ENCODE measurements at places on chromosomes 13 and 19.
A peak's percentile ranks its signal among the peaks of the same experiment; 100 is the strongest.

DNA sequence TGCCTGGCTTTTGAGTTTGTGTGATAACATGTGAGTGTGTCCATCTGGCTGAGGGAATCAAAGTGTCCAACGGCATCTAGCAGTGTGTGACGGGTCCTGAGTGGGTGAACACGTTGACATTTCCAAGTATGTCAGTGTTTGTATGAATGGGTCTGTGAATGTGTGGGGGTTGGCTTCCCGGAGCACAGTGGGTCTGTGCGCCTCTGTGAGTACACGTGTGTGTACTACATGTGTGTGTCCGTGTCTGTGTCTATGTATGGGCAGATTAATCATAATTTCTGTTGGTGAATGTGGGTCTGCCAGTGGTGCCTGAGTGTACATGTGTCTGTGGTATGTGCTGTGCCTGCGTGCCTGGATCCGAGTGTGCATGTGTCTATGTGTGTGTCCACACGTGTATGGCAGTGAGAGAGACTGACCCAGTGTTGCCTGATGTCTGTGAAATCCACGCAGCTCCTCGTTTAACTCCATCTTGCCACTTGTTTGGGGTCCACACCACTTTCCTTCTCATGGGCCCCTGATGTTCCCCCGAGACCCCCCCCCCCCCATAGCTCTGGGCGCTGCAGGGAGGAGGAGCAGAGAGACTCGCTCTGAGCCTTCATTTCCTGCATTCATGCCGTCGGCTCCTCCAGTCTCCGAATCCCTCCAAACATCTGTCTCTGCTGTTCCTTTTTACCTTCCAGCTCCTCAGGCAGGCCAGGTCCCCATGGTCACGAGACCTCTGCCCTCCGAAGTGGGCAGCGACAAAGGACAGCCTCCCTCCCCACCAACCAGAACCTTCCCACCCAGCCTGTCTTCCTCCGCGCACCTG is 5.3 kb downstream of the CCDC8 start:
- no peak for DNase-seq

- DNase-seq = no peak
Observed at GRCh38 chr19:8095354-8095886, 42.9 kb downstream of the CCL25 start.

- DNase-seq = no peak
Observed at GRCh38 chr13:113110048-113110851, 4.7 kb downstream of the F7 start.

GRCh38 chr19:35993923-35994598 is 927 bp upstream of the SDHAF1 start:
- DNase-seq = peak; percentile 23

GRCh38 chr19:38425810-38426466 is at the start of gene RASGRP4:
Gene RASGRP4 (minus strand): TSS chr19:38426219. CDS start chr19:38426091, 128 bp downstream.
- no peak for DNase-seq

GRCh38 chr13:33310245-33311038 is 24.9 kb upstream of the STARD13 start:
- DNase-seq = no peak

DNA sequence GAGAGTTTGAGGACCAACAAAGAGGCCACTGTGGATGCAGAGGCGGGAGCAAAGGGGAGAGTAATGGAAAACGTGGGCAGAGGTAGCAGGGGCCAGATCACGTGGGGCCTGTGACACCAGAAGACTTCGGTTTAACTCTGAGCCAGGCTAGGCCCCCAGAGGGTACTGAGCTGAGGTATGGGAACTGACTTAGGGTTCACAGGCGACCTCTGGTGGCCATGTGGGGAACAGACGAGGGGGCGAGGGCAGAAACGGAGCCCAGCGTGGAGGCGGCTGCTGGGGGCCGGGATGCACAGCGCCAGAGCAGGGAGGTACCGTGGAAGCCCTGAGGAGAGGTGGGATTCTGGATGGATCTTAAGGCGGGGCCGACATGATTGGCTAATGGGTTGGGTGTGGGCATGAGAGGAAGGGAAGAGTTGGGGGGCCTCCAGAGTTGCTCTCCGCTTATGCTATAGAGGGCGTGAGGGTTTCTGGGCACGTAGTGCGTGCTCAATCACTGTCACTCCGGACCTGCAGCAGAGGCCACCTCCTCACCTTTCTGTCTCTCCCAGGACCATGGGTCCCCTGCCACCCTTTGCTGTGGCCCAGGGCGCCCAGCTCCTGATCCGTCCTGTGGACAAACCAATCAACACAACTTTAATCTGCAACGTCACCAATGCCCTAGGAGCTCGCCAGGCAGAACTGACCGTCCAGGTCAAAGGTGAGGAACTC is 13.7 kb downstream of the PVR start:
- DNase-seq = no peak

GRCh38 chr19:21574607-21575006 is 69.2 kb downstream of the ZNF429 start:
- no peak for DNase-seq

- DNase-seq = no peak
Observed at GRCh38 chr13:39210961-39211534, 172.8 kb downstream of the NHLRC3 start.

DNA sequence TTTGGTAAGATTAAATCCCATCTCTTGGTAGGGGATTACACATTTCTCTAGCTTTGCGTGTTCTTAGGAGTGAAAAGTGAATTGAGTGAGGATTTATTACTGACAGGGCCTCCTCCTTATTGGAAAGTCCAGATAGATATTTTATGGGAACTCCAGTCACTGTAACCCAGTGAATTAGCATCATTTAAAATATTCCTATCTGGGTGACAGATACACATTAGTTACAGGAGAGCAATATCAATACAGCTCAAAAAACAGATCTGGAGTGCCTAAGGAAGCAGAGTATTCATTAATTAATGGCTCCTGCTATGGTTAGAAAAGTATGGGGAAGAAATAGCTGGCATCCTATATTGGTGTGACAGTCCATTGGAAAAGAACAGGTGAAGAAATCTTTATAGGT is 248.2 kb downstream of the SLITRK6 start:
- DNase-seq = no peak

- DNase-seq = no peak
Observed at GRCh38 chr19:48530066-48530720, 18.6 kb upstream of the LMTK3 start.

- DNase-seq = no peak
Observed at GRCh38 chr13:30712536-30713532, 22.5 kb upstream of the ALOX5AP start.

- no peak for DNase-seq
Observed at GRCh38 chr13:64675255-64675892, 2554.8 kb downstream of the PCDH9 start.

Measured in amygdala (tissue), 56 donors.